Cortex of kidney (tissue), 1 donor: ENCODE measurements at places on chromosomes 3 and 15.

DNA sequence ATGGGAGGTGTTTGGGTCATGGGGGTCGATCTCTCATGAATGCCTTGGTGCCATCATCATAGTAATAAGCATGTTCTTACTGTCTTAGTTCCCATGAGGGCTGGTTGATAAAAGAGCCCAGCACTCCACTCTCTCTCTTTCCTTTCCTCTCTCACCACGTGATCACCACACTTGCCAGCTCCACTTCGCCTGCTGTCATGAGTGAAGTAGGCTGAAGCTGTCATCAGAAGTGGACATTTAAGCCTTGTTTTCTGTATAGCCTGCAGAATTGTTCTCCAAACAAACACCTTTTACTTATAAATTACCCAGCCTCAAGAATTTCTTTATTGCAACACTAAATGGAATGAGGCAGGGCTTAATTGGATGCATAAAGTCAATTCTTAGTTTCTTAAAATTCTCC lies 6.1 kb downstream of the OR5H1 start:
- DNase-seq = no peak

DNA sequence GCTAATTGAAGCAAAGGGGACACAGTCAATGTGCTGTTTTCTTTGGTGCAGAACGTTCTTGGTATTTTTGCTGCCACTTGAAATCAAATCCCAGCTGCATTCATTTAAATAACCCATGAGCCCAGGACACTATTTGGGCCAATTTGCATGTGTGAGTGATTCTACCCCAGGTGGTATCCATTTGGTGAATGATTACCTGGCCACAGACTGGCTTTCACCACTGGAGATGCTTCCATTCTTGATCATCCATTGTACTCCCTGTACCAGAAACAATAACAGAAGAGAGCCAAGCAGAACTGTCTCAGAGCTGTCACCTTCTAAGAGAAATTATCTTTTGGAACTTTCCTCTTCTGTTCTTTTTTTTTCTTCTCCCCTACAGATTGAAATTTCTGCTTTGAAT lies 139.7 kb upstream of the RARB start:
- DNase-seq = no peak

DNA sequence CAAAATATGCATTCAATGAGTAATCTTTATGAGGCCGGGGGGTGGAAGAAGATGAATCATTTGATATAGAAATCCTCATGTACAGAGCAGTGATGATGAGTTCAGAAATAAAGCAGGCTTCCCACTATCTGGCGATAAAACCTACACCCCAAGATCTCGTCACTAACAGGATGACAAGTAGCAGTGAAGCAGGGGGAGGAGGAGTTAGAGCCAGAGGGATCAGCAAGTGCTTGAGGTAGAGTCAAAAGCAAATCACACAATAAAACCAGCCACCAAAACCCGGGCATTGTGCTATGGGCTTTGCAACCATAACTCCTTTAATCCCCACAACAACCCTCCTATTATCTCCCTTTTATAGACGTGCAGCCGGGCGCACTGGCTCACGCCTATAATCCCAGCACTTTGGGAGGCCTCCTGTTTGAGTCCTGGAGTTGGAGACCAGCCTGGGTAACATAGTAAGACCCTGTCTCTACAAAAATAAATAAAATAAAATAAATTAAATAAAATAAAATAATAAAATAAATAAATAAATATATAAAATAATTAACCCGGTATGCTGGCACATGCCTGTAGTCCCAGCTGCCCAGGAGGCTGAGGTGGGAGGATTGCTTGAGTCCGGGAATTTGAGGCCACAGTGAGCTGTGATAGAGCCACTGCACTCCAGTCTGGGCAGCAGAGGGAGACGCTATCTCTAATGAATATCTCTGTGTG lies 53.0 kb downstream of the STARD5 start:
- DNase-seq = no peak

DNA sequence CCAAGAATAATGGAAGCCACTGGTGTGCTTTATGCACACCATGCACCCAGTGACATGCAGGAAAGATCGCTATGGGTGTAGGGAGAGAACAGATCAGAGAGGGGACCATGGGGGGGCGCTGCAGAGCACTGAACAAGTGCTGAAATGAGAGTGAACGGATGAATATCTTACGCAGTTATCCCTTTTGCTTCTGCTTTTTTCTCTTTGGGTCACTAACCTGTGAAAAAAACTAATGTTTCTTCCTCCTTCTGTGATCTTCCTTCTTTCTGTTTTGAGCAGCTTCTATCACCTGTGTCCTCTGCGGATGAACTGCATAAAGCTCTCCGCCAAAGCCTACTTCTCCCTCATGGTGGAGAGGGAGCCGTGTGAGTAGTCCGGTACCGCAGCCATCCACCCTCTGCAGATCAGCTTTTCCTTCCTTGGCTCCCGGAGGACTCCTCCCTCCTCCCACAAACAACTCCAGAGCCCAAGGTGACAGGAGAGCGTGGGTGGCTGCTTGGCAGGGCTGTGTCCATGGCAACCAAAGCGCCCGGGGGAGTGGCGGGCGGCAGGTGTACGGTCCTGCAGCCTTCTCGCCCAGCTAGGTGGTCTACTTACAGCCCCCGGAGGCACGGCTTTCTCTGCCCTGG lies 106.2 kb downstream of the DGKG start:
- DNase-seq = no peak

DNA sequence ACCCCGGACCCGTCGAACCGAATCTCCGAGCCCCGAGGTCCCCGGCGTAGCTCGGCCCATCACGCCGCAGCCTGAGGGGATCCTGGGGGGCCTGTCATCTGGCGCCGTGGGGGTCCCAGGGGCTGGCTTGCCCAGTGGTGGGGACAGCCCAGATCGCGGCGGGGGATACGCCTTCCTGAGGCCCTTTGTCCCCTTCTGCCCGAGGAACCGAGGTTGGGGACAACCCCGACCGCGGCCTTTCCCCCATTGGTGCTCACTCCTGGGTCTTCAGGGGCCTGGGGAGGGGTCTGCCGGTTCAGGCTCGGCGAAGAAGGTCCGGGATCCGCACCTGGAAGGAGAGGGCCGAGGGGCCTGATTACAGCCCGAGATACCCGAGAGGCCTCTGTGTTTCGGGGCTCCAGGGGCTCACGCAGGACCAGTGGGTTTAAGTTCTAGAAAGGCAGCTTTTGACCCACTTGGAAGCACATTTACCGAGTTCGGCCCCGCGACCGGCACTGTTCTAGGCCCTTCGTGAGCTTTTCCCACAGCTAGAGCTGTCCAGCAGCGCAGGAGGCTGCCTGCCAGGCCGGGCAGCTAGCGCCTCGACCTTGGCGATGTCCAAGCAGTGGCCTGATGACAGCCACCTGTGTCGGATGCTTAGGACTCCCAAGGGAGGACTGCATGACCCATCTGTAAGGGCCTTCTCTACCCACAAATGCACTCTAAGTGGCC lies 504 bp downstream of the ABHD2 start:
- no peak for DNase-seq

- DNase-seq = no peak
These were observed 1.8 kb downstream of the HES1 start for GRCh38 chr3:194137506-194138474.

DNA sequence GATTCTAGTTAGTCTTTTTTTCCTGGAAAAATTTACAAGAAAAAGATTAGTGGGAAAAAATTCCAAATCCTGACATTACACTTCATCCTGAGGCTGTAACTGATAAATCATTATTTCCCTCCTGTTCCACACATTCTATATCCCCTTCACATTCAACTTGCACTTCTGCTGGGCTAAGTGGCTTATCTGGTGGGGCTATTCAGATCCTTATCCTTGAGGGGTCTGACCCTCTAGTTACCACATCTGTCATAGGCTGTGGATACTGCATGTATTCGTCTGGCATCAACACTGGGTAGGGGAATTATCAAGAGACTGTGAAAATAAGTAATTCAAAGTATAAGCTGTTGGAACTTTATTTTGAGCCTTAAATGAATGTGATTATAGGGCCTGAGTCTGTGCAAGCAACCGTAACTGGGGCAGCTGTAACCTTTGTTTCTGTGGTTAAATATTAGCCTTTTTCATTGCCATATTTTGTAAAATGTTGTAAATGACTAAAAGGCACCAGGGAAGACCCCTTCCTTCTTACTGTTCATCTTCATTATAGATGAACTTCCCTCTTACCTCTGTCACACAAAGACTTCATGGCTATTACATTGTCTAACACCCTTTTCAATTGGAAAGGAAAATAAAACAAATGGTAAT lies 28.0 kb upstream of the TEX9 start:
- DNase-seq = no peak

GRCh38 chr3:53123510-53123909 lies 6.7 kb downstream of the RFT1 start:
- no peak for DNase-seq

DNA sequence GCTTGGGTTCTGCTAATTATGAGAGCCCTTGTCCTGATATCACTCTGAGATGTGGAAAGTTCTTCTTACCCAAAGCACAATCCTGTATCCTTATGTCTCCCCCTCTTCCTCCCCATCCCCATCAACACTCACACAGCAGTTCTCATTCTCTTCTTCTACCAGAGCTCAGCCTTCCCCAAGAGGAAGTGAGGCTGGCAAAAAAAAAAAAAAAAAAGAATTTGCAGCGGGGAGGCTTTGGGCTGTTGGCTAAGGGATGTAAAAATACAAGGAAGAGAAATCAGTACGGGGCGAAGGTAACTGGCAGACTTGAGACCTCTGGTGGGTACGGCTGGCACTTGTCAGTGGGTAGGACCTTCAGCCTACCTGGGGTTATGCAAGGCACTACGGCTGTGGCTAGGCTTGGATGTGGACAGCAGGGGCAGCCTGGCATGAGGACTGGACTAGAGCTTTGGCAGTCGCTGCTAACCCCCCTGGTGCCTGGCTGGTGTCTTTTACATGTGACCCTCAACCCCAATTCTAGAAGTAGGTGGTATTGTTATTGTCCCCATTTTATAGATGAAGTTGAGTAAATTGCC lies 5.4 kb downstream of the VIPR1 start:
- no peak for DNase-seq

DNA sequence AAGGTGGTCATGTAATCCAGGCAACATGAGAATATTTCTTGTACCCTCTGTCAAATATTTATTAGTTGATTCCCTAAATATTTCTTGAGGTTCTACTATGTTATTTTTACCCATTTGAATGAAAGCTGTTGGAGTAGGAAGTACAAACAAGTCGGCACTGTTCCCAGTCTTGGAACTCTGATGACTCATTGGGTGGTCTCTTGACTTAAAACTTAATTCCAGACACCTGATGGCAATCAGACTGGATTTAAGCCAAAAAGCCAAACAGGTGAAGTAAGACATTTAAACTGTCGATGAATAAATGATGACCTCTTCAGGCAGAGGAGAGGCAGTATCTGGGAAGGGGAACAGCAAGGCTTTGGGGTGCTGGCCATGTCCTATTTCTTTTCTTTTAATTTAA lies 22.8 kb downstream of the C2CD4A start:
- no peak for DNase-seq

DNA sequence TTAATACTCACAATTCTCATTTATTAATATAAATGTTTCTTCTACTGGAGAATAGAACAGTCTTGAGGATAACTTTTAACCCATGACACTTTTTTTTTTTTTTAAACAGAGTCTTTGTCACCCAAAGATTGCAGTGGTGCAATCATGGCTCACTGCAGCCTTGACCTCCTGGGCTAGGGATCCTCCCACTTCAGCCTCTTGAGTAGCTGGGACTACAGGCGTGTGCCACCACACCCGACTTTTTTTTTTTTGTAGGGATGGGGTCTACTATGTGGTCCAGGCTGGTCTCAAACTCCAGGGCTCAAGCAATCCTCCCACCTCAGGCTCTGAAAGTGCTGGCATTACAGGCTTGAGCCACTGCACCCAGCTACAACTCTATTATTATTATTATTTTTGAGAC lies 34.5 kb downstream of the PIK3CB start:
- no peak for DNase-seq

- DNase-seq = no peak
These were observed 196.0 kb downstream of the DPH6 start for GRCh38 chr15:35349916-35350315.

GRCh38 chr15:80996247-80996646 lies 4.5 kb upstream of the TLNRD1 start:
- DNase-seq = no peak

- DNase-seq = no peak
These were observed 88.2 kb downstream of the IGSF11 start for GRCh38 chr3:118946449-118946848.

DNA sequence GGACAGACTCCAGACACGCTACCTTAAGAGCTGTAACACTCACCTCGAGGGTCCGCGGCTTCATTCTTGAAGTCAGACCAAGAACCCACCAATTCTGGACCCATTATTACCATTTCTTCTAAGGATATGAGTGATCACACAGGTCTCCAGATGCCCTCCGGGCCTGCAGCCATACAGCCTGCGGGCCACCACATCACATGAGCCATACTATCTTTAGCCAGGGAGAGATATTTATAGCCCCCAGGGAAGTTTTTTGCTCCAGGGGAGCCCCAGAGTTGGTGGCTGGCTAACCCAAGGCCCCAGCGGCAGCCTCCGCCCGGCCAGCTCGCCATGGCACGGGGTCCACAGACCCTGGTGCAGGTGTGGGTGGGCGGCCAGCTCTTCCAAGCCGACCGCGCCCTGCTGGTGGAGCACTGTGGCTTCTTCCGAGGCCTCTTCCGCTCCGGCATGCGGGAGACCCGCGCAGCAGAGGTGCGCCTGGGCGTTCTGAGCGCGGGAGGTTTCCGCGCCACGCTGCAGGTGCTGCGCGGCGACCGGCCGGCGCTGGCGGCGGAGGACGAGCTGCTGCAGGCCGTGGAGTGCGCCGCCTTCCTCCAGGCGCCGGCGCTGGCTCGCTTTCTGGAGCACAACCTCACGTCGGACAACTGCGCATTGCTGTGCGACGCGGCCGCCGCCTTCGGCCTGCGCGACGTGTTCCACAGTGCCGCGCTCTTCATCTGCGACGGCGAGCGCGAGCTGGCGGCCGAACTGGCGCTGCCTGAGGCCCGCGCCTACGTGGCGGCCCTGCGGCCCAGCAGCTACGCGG lies at the start of gene KBTBD13:
Gene KBTBD13 (plus strand): TSS at position 261 of the 805 bp plus-strand sequence. CDS start 70 bp downstream, at position 331.
- no peak for DNase-seq

GRCh38 chr3:134360046-134360445 lies 14.2 kb downstream of the AMOTL2 start:
- DNase-seq = no peak

- DNase-seq = no peak
These were observed 26.7 kb upstream of the CCDC50 start for GRCh38 chr3:191302451-191302850.

- no peak for DNase-seq
These were observed 23.9 kb upstream of the TXNRD3 start for GRCh38 chr3:126678693-126679317.

DNA sequence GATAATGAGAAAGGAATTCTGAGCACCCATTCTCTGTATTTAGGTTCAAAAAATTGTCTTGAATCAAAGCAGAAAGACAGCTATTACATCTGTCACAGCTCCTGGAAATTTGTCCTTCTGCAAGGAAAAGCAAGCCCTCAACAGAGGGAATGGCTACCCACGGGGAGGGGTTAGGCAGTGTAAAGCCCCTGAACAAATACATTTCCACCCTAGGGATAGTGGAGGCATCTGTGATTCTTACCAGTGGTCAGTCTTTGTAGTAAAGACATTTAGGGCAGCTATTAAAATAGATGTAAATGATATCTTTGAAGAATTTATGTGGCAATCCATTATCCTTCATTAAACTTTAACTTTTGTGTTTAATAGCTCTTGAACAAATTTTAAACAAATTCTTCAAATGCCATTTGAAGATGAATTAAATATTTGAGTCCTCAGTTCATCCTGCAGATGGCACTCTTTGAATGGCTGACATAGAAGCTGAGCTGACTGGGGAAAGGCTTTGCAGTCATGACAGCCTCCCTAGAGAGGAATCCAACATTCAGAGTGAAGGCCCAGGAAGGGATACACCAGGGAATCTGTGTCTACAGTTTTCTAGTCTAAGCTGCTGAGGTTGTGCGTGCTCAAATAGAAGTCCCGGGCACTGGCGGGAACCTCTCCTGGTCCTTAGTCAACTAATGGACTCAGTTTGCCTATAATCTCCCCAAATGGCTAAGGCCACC lies 359.7 kb upstream of the ROPN1 start:
- DNase-seq = no peak
